ENCODE measurements at places on chromosomes 5 and 9. TPM values are rescaled to one million over a fixed set of nuclear protein-coding genes. Genes with fewer than 3 reads are reported as not detected.

GAPT gene
- 0.76 TPM for total RNA-seq

ADAMTS2 gene
- total RNA-seq = 14.7 TPM

ARHGAP26 gene
- total RNA-seq = 44.4 TPM

LRRC19 gene
- not detected for total RNA-seq

TTC23L gene
- not detected for total RNA-seq

MEGF9 gene
- 15.1 TPM for total RNA-seq

PCDHGA2 gene
- 6.4 TPM for total RNA-seq

SPOCK1 gene
- 186 TPM for total RNA-seq

DBH gene
- total RNA-seq = 0.09 TPM

GNAQ gene
- 16.4 TPM for total RNA-seq

All from right cardiac atrium (tissue), 5 donors.